ENCODE measurements at places on chromosomes 12 and 14. TPM values are rescaled to one million over a fixed set of nuclear protein-coding genes. Genes with fewer than 3 reads are reported as not detected.

The CLEC14A gene
- not detected for total RNA-seq

The DPPA3 gene
- total RNA-seq, result not detected

The LGALS3 gene
- total RNA-seq, result 237 TPM

The KRT2 gene
- not detected for total RNA-seq

The GALNT9 gene
- not detected for total RNA-seq

The TPPP2 gene
- total RNA-seq, result not detected

The LRRC10 gene
- not detected for total RNA-seq

The NRXN3 gene
- 27.2 TPM for total RNA-seq

The TSPAN9 gene
- 8.6 TPM for total RNA-seq

The C12orf56 gene
- 0.11 TPM for total RNA-seq

The FZD10 gene
- total RNA-seq, result not detected

The DTX3 gene
- total RNA-seq, result 16.1 TPM

The ANKLE2 gene
- total RNA-seq, result 130 TPM

The THAP2 gene
- 2.8 TPM for total RNA-seq

The CELA1 gene
- total RNA-seq, result not detected

The OR6C2 gene
- not detected for total RNA-seq

The ST8SIA1 gene
- not detected for total RNA-seq

The BAG5 gene
- total RNA-seq, result 18.5 TPM

The OS9 gene
- 214 TPM for total RNA-seq

The MON2 gene
- total RNA-seq, result 55.7 TPM

The TGM1 gene
- total RNA-seq, result 33.4 TPM

The BORCS5 gene
- 9.8 TPM for total RNA-seq

The TMEM117 gene
- 23.0 TPM for total RNA-seq

The SSTR1 gene
- total RNA-seq, result under 0.01 TPM

The BAZ1A gene
- total RNA-seq, result 14.3 TPM

The RAD9B gene
- 0.11 TPM for total RNA-seq

The FOXN3 gene
- 40.0 TPM for total RNA-seq

The LRTM2 gene
- total RNA-seq, result 0.11 TPM

The ISM2 gene
- total RNA-seq, result under 0.01 TPM

The CLEC4E gene
- not detected for total RNA-seq

The IFNG-AS1 gene
- total RNA-seq, result not detected

The DDHD1 gene
- total RNA-seq, result 5.9 TPM

The VRTN gene
- not detected for total RNA-seq

The OR6C75 gene
- total RNA-seq, result not detected

The MMP14 gene
- total RNA-seq, result 92.7 TPM

The STAB2 gene
- total RNA-seq, result not detected

The C1QL4 gene
- total RNA-seq, result not detected

The KRT8 gene
- 3,634 TPM for total RNA-seq

The LIN7A gene
- 1.2 TPM for total RNA-seq

The TAS2R46 gene
- 2.5 TPM for total RNA-seq

The MYF5 gene
- total RNA-seq, result not detected
